Kidney (tissue), 22 donors: ENCODE measurements at places on chromosomes 11 and 22. TPM values are rescaled to one million over a fixed set of nuclear protein-coding genes. Genes with fewer than 3 reads are reported as not detected.

The FAM118A gene
- total RNA-seq: 13.0 TPM

DNA sequence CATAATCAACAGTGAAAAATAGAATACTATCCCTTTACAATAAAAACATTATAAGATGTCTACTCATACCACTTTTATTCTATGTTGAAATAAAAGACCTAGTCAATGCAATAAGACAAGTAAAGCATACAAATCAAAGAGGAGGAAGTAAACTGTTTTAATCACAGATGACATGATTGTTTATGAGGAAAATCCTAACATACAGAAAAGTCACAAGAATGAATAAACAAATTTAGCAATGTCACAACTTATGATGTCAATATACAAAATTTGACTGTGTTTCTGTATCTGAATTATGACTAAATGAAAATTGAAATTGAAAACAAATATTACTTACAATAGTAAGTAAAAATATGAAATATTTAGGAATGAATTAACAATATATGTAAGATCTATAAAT is 221.9 kb upstream of the GRIA4 start:
- H3K36me3 ChIP-seq: no peaks in the 10 kb centered on the region
- no peaks in the 10 kb centered on the region for H3K27me3 ChIP-seq
- no peak overlapping the region for H3K27ac ChIP-seq
- no peak overlapping the region for H3K4me3 ChIP-seq

The NLRX1 gene
- 21.2 TPM for total RNA-seq

DNA sequence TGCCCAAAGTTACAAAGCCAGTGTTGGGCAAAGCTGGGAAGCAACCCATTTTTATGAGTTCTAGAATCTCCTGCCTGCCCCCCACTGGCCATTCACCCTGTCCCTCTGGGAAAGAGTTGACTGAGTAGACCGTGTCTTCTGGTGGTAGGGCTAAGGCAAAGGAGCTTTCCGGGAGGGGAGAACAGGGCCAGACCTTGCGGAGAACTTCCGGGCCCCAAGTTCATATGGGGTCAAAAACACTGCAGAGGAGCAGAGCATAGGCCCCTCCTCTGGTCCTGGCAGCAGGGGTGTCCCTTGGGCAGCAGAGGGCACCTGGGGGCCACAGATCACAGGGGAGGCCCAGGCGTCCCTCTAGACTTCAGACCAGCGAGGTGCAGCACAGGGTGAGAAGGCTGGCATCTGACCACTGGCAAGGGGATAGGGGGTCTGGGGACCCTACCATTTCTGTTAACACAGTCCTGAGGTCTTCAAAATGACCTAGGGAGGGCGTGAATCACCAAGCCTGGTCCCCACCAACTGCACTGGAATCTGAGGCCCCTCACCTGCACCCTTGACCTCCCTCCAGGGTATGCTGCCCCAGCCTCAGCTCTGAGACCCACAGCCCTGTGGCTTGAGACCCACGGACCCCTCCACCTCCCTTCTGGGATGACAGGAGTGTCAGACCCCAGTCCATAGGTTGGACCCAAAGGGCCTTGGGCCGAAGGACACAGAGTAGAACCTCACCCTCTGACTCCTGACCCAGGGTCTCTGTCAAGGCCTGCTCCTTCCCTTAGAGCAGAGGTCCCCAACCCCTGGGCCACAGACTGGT is 1.3 kb upstream of the ARAP1 start:
- H3K36me3 ChIP-seq: peaks cover 6% of the 10 kb centered on the region
- H3K4me3 ChIP-seq: no peak overlapping the region
- DNase-seq: no peak
- H3K27ac ChIP-seq: no peak overlapping the region
- no peaks in the 10 kb centered on the region for H3K4me1 ChIP-seq

- H3K36me3 ChIP-seq: no peaks in the 10 kb centered on the region
- DNase-seq: no peak
- H3K27me3 ChIP-seq: no peaks in the 10 kb centered on the region
- no peaks in the 10 kb centered on the region for H3K4me1 ChIP-seq
Measured at GRCh38 chr11:46176421-46176820, 55.2 kb upstream of the PHF21A start.

GRCh38 chr22:19080853-19081252 is 41.4 kb downstream of the DGCR2 start:
- H3K4me3 ChIP-seq: no peak overlapping the region
- no peak overlapping the region for H3K27ac ChIP-seq
- no peaks in the 10 kb centered on the region for H3K27me3 ChIP-seq
- no peak for DNase-seq

DNA sequence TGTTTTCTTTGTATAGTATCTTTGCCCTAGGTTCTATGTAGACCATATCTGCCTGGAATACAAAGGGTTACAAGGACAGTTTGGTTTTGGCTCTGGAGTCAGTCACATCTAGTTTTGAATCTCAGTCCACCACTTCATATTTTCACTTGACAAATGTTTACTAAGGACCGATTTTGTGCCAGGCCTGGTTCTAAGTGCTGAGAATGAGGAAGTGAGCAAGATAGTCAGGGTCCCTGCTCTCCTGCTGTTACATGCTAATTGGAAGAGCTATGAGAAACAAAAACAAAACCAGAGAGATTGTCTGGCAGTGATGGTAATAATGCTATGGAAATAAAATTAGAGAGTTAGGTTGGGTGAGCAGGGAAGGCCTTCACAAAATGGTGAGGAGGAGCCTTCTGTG is 66.1 kb upstream of the ARHGAP20 start:
- H3K27me3 ChIP-seq: no peaks in the 10 kb centered on the region
- no peaks in the 10 kb centered on the region for H3K36me3 ChIP-seq
- no peak overlapping the region for H3K4me3 ChIP-seq
- no peak for DNase-seq

DNA sequence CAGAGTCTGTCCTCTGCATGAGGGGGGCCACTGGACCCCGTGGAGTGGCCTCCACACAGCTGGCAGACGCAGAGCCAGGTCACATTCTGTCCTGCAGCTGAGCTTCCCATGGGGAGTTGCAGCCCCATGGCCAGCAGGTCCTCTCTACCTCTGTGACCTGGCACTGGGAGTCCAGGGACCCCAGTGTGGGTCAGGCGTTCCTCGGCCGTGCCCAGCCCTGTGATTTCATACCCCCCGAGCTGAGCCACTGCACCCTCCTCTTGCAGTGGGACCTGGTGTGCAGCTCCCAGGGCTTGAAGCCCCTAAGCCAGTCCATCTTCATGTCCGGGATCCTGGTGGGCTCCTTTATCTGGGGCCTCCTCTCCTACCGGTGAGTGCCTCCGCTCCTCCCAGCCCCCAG is 32.2 kb upstream of the SLC22A12 start:
- no peaks in the 10 kb centered on the region for H3K27me3 ChIP-seq
- no peak overlapping the region for H3K4me3 ChIP-seq
- H3K27ac ChIP-seq: peak overlapping the region; percentile 67
- DNase-seq: no peak
- H3K36me3 ChIP-seq: no peaks in the 10 kb centered on the region

GRCh38 chr11:17000987-17001386 is 13.2 kb downstream of the PLEKHA7 start:
- no peak overlapping the region for H3K27ac ChIP-seq
- no peaks in the 10 kb centered on the region for H3K27me3 ChIP-seq
- H3K4me3 ChIP-seq: no peak overlapping the region
- no peak for DNase-seq

The GAL gene
- total RNA-seq: 0.31 TPM

DNA sequence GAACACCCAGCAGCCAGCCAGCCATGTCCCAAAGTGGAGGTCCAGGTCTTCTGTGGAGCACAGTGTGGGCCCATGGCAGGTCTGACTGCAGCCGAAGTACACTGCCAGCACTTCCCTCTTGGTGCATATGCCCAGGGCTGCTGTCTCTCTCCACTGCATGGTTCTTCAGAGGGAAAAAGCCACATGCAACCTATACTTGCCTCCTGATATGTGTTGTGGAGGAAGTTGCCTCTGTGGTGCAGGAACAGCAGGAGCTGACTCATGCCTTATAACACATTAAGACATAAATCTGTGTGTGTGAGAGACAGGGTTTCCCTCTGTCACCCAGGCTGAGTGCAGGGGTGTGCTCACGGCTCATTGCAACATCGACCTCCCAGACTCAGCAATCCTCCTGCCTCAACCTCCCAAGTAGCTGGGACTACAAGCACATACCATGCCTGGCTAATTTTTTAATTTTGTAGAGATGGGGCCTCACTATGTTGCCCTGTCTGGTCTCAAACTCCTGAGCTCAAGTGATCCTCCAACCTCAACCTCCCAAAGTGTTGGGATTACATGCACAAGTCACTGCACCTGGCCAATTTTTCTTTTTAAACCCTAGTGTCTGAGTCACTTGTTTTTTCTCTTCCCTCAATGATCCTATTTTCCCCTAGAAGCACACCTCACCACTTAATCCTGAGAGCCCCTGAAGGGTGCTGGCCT is 98.8 kb downstream of the MPPED2 start:
- DNase-seq: no peak
- no peak overlapping the region for H3K27ac ChIP-seq
- H3K4me1 ChIP-seq: no peaks in the 10 kb centered on the region
- no peak overlapping the region for H3K4me3 ChIP-seq
- no peaks in the 10 kb centered on the region for H3K27me3 ChIP-seq

- H3K4me1 ChIP-seq: peaks cover 27% of the 10 kb centered on the region
- DNase-seq: no peak
- H3K27ac ChIP-seq: peak overlapping the region; percentile 75
- H3K27me3 ChIP-seq: no peaks in the 10 kb centered on the region
- no peaks in the 10 kb centered on the region for H3K36me3 ChIP-seq
- H3K4me3 ChIP-seq: peak overlapping the region; percentile 1
Measured at GRCh38 chr11:96156379-96156722, 186.6 kb downstream of the MAML2 start.

- H3K4me1 ChIP-seq: no peaks in the 10 kb centered on the region
- H3K27ac ChIP-seq: no peak overlapping the region
- no peak overlapping the region for H3K4me3 ChIP-seq
- H3K36me3 ChIP-seq: peaks cover 5% of the 10 kb centered on the region
Measured at GRCh38 chr22:35756722-35757121, 39.0 kb downstream of the APOL5 start.

DNA sequence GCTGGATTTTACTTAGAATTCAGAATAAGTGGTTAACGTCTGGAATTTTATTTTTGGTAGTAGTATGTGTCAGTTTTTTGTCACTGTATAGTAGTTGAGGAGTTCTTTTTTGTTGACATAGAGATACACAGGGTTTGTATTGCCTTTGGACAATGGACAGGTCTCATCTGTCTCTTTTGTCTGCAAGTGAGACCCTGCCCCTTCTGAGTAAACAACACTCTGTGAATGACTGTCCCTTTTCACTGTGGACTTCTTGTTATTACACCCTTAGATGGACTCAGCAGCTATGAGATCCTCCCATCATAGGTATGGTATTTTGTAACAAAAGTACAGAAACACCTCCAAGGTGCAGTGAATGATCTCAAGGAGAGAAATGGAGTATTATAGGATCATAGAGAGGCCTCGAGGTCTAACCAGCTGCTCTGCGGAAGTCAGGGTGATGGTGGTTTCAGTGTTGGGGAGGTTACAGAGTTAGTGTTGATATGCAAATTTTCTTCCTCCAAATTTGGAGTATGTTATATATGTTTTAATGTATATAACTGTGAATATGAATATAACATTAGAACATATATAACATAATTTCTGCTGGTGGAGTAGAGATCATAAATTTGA is 7.8 kb downstream of the PPP6R3 start:
- H3K4me1 ChIP-seq: no peaks in the 10 kb centered on the region
- H3K27ac ChIP-seq: no peak overlapping the region
- H3K36me3 ChIP-seq: no peaks in the 10 kb centered on the region
- no peak for DNase-seq
- H3K4me3 ChIP-seq: no peak overlapping the region

DNA sequence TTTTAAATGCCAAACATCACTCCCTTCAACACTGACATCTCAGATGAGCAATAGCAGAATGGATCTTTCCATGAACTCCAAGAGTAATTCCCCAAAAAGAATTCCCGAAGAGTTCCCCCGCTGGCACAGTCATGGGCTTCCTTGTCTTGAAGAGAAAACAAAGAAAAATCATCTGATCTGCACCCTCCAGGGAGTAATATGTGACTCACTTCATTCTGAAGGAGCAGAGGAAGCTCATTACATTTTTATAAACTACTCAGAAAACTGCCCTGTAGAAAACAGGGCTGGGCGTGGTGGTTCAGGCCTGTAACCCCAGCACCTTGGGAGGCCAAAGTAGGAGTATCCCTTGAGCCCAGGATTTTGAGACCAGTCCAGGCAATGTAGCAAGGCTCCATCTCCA is 35.7 kb downstream of the CELSR1 start:
- no peaks in the 10 kb centered on the region for H3K4me1 ChIP-seq
- H3K36me3 ChIP-seq: no peaks in the 10 kb centered on the region
- no peaks in the 10 kb centered on the region for H3K27me3 ChIP-seq

DNA sequence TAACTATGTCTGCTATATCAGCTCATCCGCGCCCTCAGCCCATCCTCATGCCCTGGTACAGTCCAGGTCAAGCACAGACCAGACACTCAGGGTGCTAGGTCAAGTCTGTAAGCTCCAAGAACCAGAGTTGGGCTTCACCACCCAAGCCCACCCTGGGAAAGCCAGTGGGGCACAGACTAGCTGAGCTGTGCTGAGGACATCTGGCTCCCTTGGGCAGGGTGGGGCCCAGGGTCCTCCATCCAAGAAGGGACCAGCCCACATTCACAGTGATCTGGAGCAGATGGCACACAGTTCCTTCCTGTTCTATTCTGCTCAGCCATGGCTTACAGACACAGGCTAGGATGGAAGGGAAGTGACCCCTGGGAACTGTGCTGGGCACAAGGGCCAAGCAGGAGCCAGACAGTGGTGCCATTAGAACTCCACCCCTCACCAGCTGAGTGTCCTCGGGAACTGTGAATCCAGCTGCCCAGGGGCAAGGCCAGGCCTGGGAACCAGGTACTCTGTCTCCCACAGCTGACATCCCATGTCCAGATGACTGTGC is 9.1 kb downstream of the P2RY6 start:
- no peak for DNase-seq
- H3K27me3 ChIP-seq: no peaks in the 10 kb centered on the region
- H3K4me3 ChIP-seq: no peak overlapping the region
- no peaks in the 10 kb centered on the region for H3K36me3 ChIP-seq

DNA sequence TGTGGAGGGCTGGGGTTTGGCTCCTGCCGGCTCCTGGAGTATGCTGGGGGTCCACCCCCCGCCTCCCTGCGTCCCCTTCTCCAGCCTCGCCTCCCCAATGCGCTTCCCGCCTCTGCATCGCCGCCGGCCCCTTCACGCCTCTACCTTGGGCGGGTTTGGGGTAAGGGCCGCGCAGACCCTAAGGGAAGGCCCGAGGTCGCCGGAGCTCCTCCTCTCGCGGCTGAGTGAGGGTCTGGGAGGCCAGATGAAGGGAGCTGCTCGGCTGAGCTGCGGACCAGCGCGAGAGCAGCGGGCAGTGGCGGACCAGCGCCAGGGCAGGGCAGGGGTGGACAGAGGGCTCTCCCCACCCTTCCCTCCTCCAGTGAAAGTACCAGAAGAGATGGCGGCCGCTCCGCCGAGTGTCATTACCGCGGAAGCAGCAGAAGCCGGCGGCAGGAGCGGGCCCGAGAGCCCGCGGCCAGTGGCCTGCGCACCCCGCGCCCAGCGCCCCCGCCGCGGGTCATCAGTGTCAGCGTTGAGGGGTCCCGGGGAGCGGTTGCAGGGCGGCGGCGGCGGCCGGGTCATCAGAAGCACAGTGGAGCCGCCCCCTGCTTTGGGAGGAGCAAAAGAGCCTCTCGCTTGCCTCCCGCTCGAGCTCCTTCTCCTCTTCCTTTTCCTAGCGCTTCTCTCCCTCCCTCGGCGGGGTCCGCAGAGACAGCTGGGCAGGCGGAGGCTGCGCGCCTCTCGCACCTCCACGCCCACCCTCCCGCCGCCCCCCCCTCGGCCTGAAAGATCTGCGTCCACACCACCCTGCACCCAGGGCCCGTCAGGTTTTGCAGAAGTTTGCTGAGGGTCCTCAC is 255.6 kb upstream of the CADM1 start:
- peak; percentile 63 for DNase-seq
- H3K4me1 ChIP-seq: no peaks in the 10 kb centered on the region

The FOSL1 gene
- 3.2 TPM for total RNA-seq

GRCh38 chr11:1369371-1370005 is 20.2 kb upstream of the BRSK2 start:
- no peak overlapping the region for H3K4me3 ChIP-seq
- peak; percentile 61 for DNase-seq
- H3K36me3 ChIP-seq: no peaks in the 10 kb centered on the region
- no peaks in the 10 kb centered on the region for H3K4me1 ChIP-seq

The CNGA4 gene
- 0.22 TPM for total RNA-seq
